ENCODE measurements at places on chromosomes 6 and 20.

DNA sequence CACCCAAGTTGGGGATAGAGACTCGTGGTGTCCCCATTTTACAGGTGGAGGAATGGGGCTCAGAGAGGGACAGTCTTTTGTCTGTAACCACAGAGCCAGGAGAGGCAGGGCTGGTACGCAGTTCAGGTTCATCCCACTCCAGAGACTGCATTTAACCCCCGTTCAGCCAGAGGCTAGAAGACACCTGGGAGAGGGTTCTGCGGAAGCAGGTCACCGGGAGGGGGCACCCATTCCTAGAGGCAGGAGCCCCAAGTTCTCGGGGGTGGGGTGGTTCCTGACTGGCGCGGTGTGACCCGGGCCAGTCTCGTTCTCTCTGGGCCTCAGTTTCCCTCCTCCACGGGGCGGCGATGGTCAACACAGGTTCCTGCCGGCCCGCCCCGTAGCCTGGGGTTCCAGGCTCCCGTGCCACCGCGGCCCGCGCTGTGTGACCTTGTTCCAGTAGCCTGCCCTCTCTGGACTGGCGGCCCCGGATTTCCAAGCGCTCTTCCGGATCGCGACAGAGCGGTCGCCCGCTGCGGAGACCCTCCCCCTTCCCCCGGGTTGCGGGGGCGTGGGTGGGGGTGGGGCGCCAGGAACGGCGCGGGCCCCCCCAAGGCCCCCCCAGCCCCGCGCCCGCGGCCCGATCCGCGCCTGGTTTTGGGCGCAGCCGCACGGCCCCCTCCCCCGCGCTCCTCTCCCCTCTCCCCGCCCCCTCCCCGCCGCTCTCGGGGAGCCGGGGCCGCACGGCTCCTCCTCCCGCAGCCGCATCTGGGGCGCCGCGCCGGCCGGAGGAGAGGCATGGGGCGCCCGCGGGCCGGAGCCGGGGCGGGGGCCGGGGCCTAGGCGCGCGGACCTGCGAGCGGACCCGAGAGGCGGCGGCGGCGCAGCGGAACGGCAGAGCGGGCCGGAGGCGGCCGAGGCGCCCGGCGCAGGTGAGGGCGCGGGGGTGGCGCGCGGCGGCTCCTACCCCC, at the start of gene DLGAP4:
TSS of gene DLGAP4 (plus strand) at position 738 of the 950 bp plus-strand sequence. CDS start 125,379 bp downstream, outside the sequence.
- peak; percentile 14 for DNase-seq

GRCh38 chr6:157964100-157964499, 17.6 kb upstream of the SYNJ2 start:
- no peak for DNase-seq

GRCh38 chr6:161882196-161882765, 608.4 kb upstream of the AGPAT4 start:
- DNase-seq = no peak

GRCh38 chr6:16505711-16506357, 255.4 kb downstream of the ATXN1 start:
- DNase-seq = no peak

DNA sequence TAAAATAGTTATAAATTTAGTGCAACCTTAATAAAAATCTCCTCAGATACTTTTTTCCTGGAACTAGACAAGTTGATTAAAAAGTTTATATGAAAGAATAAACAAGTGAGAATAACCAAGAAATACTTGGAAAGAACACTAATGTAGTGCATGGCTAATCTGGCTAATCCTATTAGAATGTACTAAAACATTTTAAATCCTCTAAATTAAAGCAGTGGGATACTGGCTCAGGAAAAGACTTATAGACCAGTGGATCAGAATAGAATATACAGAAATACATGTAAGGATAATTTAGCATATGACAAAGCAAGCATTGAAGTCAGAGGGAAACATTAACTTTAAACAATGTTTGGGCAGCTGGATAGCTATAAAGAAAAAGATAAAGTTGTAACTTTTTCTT, 41.1 kb upstream of the ERVFRD-1 start:
- DNase-seq = no peak

DNA sequence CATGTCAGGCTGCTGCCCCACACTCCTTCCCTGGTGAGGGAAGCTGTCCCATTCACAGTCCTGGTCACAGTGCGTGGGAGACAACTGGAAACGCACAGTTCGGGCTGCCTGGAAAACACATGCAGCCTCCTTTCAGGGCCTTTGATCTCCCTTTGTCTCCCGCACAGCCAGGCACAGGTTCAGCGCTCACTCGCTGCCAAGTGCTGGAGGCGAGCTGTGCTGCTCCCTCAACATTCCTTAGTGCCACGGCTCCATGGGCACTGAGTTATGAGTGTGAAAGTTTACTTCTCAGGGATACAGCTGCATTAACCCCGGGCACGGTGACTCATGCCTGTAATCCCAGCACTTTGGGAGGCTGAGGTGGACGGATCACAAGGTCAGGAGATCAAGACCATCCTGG, 9.1 kb downstream of the YTHDF1 start:
- DNase-seq = no peak
